ENCODE measurements at places on chromosomes 4 and X.
A peak's percentile ranks its signal among the peaks of the same experiment; 100 is the strongest.

DNA sequence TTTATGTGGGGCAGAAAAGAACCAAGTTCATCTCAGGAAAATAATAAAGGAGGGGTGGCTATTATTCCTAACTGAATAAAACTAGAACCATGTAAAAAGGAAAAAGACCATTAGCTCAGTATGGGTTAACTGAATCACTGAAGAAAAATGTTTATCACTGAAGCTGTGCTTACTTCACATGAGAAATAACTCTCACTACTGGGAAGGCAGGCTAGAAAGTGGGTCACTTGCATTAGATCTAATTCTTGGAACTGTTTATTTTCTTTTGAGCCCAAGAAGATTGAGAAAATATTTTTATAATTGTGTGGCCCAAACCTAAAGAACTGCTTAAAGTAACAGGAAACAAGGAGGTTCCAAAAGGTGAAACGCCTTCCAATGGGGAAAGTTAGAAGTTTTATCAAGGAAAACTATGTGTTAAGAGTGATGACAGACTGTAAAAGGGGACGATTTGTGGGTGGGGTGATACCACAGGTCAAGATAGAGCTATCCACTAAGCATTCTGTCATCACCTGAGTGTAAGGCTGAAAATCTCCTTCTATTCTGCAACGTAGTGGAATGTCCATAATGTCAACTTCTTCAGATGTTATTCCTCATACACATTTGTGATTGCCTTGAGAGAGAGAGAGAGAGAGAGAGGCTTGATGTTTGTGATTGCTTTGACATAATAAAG lies 1083.5 kb downstream of the PCDH7 start:
- DNase-seq: no peak

GRCh38 chr4:22348410-22348809 lies 167.5 kb downstream of the ADGRA3 start:
- no peak for DNase-seq

DNA sequence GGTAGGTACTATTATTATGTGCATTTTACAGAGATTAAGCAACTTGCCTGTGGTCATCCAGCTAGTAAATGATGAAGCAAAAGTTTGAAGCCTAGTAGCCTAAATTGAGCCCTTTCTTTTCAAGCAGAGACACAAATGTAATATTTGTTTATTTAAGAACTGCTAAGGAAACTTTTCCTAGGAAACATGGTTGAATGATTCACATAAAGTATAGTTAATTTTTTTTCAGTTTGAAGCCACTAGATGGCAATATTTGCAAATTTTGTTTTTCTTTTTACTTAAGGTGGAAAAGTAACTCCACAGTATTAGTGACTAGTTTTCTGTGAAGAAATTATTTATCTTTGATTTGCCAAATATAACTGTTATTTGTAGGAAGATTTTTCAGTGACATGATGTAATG lies 52.8 kb upstream of the ANKRD17 start:
- DNase-seq: no peak

GRCh38 chr4:120692964-120693363 lies 229.6 kb downstream of the PRDM5 start:
- no peak for DNase-seq

GRCh38 chr4:168845897-168846296 lies 164.2 kb downstream of the CBR4 start:
- DNase-seq: no peak

DNA sequence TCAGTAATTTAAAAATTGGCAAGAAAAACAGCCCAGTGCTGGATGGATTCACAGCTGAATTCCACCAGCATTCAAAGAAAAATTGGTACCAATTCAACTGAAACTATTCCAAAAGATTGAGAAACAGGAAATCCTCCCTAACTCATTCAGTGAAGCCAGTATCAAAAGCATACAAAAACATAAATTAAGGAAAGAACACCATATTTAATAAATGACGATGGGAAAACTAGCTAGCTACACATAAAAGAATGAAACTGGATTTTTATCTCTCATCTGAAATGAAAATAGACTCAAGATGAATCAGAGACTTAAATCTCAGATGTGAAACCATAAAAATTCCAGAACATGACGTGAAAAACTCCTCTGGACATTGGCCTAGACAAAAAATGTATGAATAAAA lies 516.8 kb upstream of the SPANXN1 start:
- no peak for DNase-seq

DNA sequence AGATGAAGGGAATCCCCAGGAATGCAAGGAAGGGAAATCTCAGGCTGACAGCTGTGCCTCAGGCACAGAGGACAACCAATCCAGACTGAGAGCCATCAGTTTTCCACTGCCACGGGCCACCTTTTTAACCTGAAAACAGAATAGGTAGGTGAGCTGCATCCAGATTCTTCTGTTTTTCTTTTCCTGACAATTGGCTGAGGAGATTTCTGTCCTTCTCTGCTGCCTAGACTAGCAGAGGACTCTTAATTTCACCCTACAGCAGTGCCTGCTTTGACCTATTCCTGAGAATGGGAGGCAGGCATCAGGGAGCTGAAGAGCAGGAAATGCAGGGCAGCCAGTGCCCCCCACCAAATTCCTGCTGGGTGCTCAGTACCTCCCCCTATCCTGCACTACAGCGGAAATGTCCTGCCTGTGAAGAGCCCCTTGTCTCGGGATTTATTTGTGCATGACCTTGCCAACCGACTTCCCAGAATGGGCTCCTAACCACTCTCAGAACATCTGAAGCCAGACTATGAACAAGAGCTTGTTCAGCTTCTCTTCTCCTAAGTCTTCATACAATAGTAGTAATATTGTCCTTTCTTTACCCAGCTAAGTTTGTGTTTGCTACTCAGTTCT lies 65.1 kb downstream of the CASK start:
- DNase-seq: no peak

GRCh38 chrX:149469406-149469805 lies 35.7 kb downstream of the IDS start:
- DNase-seq: no peak

DNA sequence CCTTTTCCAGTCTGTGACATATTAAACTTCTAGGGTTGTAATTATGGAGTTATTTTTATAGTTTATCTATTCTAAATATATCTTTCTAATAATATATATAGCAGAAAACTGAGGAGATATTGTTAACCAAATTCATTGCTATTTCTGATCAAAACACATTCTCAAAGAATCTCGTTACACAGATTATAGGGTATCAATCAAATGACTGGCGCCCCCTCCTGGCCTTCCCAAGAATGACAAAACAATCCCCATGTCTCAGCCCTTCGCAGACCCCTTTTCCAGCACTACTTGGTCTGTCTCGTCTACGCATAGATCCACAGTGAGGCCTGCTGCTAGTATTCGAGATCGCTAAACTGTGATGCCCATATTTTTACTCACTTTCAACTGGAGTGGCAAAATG lies 209.3 kb downstream of the GPC3 start:
- no peak for DNase-seq

DNA sequence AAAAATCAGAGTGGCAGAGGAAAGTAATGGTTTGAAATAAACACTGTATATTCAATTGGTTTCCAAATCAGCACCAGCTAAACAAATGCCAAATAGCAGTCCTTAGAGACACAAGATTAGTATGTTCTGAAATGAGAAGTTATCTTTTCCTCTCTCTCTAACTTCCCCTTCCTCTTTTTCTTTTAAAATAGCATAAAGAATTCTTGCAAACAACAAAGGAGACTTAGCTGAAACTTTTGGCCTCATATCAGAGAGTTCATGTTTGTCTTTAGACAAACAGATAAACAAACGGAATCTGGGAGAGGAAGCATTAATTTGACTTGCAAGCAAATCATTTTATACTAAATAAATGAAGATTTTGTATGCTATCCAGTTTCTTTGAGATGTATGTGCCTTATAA lies 399.0 kb downstream of the GBA3 start:
- DNase-seq: no peak

DNA sequence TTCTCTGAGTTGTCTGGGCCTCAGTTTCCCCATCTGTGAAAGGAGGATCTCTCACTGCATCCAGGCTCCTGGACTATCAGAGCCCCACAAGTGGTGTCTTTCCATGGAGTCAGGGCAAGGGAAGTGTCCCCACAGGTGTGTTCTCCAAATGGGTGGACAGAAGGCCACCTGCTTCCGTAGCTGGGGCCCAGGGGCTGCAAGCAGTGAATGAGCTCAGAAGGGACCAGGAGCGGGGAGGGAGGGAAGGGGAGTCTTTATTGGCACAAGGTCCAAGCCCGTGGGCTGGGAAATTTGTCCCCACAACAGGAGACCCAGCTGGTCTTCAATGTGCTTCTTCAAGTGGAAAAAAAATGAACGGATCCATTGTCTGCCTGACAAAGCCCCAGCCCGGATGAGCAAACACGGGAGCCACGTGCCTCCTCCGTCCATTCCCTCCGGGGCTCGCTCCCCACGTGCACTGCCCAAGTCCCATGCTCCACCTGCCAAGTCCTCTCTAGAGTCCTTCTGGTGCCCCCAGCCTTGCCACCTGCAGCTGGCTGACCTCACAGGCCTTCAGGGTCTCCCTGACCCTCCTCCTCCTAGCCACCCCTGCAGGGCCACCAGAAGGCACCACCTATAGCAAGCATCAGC lies 72.0 kb downstream of the JAKMIP1 start:
- no peak for DNase-seq

DNA sequence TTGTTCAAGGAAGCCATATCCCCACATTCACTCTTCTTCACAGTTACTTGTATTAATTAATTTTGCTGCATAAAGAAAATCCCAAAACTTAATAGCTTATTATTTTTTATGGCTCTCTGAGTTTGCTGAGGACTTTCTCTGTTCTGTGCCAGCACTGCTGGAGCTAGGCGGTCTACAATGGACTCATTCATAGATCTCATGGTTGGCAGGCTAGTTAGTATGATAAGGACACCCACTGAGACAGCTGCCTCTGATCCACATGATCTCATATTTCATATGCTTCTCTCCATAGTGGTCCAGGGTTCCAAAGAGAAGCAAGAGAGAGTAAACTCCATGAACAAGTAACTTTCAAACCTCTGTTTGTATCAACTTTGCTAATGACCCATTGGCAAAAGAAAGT lies 170.2 kb downstream of the ADGRA3 start:
- DNase-seq: no peak

DNA sequence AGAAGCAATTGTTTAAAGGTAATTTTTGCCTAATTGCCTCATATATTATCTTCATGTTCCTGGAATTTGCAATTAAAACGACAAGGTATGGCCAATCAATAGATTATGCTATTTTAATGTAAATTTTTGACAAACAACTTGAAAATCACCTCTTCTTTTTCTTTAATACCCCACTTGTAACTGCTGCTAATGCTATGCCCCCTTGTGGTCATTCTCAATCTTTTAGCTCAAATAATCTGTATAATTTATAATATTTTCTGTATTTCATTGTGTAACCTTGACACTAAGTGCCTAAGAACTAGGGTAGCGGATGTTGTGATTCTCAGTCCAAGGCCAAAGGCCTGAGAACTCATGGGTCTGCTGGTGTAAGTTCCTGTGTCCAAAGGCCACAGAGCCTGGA lies 831.7 kb upstream of the POU3F4 start:
- DNase-seq: no peak

DNA sequence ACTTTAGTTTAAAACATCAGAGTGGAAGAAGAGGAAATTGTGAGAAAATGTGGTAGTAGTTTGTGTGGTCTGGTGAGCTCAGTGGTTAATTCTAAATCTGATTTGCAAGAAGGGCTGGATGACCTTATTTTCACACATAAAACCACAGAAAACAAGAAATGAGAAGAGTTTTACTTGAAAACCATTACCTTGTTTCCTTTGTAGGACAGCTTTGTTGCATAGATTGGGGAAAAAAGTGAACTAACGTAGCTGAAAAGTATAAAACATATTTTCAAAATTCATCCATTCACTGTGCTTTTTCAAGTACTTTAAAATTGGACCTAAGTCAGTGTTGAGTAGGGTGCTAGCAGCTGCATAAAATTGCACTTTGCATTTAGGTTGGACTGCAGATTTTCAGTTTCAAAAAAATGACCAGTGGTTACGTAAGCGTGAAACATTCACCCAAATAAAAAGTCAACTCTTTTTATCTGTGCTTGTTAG lies 211.3 kb downstream of the ARHGAP10 start:
- no peak for DNase-seq

- no peak for DNase-seq
Measured at GRCh38 chrX:112513154-112513553, 166.6 kb downstream of the LHFPL1 start.

DNA sequence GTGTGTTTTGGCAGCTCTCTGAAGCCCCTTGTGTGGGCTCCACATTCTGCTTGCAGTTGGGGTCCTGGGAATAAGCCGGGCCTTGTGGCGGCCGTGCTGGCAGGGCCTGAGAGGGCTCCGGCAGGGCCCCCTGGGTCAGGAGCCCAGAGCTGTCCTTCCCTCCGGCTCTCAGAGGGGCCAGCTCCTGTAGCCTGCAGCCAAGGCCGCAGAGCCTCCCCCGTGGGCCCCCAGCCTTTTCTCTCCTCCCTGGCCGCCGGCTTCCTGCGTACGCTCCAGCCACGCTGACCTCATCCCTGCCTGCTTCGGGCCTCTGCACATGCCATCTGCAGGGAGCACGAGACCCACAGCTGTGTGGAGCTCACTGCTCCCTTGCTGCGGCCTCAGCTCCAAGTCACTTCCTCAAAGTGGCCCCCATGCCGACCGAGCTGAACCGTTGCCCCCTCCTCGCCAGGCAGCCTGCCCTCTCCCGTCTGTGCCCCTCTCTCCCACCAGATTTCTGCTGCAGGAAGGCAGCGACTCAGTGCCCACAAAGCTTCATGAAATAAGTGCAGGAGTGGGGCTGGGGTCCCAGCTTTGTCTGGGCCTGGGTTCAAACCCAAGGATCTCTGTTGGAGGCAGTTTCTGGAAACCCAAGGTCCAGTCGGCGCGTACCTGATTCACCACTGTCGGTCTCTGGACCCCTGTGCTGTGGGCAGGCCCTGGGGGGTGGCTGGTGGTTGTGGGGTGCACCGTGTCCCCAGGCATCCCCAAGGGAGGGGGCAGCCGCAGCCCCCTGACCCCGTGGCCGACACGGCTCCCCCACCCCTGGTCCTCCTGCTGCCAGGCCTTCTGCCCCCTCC lies 57.1 kb upstream of the NKX1-1 start:
- peak; percentile 55 for DNase-seq
